ENCODE measurements at places on chromosomes 6 and 20.

DNA sequence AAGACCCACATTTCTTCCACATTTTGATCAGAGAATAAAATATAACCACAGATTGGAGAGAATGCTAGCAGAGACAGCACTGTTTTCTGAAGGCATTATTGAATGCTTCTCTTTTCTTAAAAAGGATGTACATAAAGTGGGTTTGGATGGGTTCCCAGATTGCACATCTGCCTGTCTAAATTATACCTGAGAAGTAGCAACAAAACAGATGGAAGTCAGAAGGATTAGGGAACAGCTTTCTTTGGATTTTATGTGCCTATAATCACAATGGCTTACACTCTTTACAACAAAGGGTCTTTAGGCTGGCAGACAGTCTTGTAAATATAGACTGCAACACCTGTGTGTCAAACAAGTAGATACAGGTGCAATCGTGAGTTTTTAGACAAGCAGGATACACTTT is 622.2 kb upstream of the MANEA start:
- no peak for DNase-seq

DNA sequence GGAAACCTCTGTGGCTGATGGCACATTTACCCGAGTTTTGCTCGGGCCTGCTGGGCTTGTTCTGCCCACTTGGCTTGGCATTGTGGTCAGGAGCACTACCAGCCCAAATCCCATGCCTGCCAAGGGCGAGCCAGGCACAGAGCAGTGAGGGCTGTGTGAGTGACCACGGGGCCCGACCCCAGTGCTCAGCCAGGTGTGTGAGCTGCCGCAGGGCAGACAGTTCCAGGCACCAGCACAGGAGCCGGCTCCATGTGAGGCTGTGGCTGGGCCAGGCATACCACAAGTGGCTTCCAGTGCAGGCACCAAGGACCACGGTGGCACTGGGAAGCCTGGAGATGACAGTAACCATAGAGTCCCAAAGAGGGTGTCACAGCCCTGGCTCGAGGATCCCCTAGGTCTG is 1225.5 kb upstream of the GJE1 start:
- DNase-seq, result no peak

- DNase-seq, result no peak
Measured at GRCh38 chr6:126198631-126199030, 141.3 kb upstream of the CENPW start.

DNA sequence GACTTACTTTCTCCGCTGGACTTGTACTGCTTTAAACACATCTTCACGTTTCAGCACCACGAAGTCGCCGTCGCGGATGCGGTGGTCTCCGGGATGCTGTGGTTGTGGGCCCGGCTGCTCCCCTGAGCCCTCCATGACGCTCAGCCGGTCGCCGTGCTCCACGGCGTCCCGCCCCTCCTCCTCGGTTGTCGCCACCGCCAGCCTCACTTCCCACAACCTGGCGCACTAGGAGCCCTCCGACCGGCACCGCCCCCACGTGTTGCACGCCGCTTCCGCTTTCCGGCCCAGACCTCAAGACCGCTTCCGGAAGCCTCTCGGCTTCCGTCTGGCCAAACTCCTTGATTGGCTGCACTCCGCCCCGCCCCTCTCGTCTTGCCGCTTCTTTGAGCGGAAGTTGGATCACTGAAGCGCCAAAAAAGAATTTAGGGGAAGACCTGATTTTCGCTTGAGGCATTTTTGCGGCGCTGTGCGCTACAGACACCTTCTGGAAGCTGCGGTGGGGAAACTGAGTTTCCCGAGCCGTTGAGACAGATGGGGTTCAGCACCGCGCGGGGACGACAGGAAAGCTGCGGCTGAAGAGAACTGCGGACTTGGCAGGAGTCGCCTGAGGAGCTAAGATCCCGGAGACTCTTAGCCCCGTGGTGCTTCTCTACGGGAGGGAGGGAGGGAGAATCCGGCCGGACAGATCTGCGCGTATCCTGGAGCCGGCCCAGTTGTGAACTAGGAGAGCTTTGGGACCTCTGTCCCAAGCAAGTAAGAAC is at the start of the genes MCM8 and TRMT6:
MCM8 (plus strand) TSS at position 382 of the 761 bp plus-strand sequence. CDS start 1,364 bp downstream, outside the sequence.
TRMT6 (minus strand) TSS at position 263 of the 761 bp plus-strand sequence; CDS start at position 135, 128 bp downstream.
- peak; percentile 94 for DNase-seq

- no peak for DNase-seq
Measured at GRCh38 chr6:113654396-113654795, 202.7 kb upstream of the MARCKS start.

DNA sequence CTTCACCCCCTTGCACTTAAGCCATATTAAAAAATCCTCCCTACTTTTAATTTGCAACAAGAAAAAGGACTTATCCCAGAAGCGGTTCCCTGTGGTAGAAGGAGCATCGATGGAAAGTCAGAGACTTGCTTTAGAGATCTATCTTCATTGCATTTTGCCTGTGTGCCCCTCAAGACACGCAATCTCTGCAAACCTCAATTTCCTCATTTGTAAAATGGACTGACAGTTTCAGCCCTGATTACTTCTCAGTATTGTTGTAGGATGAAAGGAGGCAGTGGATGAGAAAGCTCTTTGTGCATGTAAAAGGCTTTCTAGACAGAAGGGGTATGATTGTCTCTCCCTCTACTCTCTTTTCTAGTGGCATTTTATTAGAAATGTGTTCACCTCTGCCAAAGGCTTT is 410.2 kb downstream of the CDC5L start:
- DNase-seq, result no peak

Data from stimulated activated CD4-positive, alpha-beta T cell treated with anti-CD3 and anti-CD28 coated beads, Interleukin-15, amount 100 ng/mL, for 48 hours (primary cell).